ENCODE measurements at places on chromosomes 6 and 20.

DNA sequence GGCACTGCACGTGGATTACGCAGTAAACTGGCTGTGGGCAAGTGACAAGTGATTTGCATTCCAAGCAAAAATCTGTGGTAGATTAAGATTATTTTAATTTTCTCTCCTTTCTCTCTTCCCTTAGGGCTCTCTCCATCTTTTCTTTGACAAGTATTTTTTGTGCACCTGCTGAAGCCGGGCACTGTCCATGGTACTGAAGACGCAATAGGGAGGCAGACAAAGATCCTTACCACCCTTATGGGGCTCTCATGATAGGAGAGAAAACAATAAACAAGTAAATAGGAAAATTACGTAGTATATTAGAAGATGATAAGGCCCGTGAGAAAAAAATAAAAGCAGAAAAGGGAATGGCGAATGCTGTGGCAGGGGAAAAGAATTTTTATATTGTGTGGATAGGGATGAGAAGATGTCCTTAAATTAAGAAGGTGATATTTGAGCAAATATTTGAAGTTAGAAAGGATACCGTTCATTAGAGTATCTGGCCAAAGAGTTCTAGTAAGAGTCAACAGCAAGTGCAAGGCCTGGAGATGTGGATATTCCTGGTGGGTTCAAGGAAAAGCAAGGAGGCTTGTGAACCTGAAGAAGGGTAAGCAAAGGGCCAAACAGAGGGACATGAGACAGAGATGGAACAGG, 146.0 kb downstream of the LAMP5 start:
- DNase-seq, result no peak

DNA sequence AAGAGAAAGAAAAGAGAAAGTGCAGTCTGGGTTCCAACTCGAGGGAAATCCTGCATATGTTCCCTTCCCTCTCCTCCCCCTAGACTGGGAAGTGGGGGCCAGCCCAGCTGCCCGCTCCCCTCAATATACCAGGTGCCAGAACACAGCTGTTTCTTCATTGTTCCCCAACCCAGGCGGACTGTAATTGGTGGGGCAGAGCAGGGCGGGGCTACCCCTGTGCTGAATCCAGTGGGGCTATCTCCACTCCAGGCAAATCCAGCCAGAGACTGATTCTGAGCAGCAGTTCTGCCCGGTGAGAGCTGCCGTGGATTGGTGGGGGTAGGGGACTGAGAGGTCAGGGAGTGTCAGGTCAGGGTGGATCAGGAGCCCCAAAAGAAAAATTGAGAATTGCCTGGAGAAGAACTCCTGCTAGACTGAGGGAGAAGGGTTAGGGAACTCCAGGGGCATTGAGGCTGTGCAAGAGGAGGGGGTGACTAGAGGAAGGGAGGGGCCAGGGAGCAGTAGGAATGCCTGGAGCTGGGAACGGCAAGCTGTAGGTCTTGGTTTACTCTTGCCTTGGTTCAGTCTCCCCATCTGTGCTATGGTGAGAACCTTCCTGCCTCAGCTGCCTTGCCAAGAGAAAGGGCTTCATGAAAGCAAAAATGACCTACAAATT, at the start of gene MYMX:
MYMX (plus strand) TSS at position 250 of the 655 bp plus-strand sequence. CDS start 546 bp downstream, outside the sequence.
- DNase-seq, result no peak

- DNase-seq, result no peak
These were observed 181.3 kb downstream of the THBS2 start for GRCh38 chr6:169072127-169073042.

- no peak for DNase-seq
These were observed 245.7 kb upstream of the GMDS start for GRCh38 chr6:2491137-2491536.

DNA sequence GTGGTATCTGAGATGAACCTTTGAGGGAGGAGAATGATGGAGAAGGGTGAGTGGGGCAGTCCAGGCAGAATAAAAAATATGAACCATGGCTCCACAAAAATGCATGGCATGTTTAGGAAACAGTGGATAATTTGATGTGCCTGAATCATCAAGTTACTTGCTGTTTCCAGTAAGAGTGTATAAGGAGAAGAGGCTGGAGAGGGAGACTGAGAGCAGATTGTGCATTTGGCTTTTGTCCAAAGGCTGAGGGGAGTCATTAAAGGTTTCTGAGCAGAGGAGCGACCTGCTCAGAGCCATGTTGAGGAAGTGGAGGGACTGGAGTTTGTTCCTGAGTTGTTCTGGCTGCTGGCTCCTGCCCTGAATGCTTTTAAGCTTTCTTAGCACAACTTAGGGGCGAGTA, 6.1 kb downstream of the MMP24 start:
- DNase-seq, result no peak

- DNase-seq, result no peak
These were observed 12.8 kb upstream of the BPI start for GRCh38 chr20:38290829-38291814.

DNA sequence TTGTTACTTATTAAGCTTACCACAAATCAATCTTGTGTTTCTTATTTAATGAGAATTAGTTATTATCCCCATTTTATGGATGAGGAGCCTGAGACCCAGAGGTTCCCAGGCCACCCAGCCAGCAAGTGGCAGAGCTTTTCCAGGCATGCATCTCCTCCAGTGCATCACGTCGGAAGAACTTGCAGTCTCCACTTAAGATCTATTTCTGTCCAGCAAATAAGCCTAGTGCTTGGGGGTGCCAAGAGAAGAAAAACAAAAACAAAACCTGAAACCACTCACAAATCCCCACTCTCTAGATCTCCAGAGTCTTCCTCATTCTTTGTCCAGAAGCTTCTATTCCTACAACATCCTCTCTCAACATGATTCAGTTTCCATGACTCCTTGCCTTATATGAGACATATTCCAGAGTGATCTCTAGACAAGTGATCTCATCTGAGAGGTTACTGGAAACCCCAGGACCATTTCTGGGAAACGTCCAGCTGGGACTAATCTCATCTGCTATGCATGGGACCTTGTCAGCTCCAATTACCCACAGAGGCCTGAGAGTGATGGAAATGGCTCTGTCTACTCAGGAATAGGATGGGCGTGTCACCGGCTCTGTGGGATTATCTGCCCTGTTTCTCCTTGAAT, 4.1 kb downstream of the GUCA1B start:
- DNase-seq, result no peak

GRCh38 chr6:31734821-31735406, 1.4 kb downstream of the CLIC1 start:
- DNase-seq, result peak; percentile 37
